ENCODE measurements at places on chromosomes 6 and 20.

GRCh38 chr6:83597051-83597450 is 84.7 kb downstream of the PRSS35 start:
- DNase-seq = no peak

DNA sequence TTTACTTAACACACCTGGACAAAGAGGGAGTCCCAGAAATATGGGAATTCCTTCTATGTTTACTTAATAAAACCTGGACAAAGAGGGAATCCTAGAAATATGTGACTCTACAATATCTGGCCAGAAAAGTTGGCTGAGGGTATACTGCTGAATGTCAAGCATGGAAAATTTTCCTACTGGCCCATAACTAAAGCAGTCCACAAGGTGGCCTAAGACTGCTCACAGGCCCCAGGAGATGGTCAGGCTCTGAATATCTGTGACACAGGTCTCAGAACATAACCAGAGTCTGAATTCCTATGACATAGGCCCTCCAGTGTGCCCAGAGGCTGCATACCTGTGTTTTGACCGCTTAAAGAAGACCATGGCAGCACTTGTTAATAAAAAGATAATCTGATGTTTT is 578.2 kb upstream of the NRSN1 start:
- peak; percentile 75 for DNase-seq

GRCh38 chr6:31752739-31753319 is 9.6 kb upstream of the SAPCD1 start:
- no peak for DNase-seq

- no peak for DNase-seq
Measured at GRCh38 chr6:32659856-32660595, 6.4 kb downstream of the HLA-DQB1 start.

- DNase-seq = no peak
Measured at GRCh38 chr6:45704056-45704800, 311.4 kb downstream of the CLIC5 start.

- peak; percentile 44 for DNase-seq
Measured at GRCh38 chr6:90406142-90406794, 109.6 kb upstream of the BACH2 start.

- no peak for DNase-seq
Measured at GRCh38 chr6:44228433-44228832, 5.0 kb downstream of the SLC29A1 start.

DNA sequence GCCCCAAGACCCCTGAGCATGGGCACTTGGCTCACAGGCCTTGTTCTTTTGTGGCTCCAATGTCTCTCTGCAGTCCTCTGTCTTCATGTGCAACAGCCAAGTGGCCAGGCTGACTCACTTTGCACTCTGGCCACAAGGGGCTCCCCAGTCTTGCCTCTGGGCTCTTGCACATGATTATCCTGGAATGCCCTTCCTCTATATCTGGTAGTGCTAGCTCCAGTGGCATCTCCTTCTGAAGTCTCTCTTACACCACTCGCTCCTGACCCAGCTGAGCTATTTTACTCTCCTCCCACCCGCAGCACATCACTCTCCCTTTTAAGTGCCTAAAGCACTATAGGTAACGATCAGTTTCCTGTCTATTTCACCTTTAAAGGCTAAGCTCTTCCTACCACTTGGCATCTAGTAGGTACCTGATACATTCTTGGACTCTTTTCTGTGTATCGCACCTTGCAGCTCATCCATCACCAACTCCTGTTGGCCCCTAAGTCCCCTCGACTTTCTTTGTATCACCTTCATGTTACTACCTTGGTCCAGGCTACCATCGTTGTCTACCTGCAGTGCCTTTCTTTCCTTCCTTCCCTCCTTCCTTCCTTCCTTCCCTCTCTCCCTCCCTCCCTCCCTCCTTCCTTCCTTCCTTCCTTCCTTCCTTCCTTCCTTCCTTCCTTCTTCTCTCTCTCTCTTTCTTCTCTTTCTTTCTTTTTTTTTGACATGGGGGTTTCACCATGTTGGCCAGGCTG is 211.9 kb upstream of the RNF24 start:
- DNase-seq = peak; percentile 65

DNA sequence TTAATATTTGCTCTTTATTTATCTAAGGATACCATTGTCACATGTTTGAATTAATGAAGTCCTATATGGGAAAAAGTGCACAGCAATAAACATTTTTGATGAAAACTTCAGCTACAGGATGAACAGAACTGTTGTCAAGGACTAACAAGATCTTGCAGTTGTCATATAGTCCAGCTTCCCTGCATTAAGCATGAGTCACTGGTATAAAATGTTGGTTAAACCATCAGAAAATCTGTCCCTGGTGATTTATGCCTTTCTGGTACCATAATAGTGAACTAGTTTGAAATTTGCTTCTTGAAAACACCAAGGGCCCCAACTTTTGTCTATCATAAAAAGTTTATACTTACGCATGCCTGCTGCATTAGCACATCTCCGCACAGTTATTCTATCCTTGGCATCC is 60.4 kb upstream of the RSPO3 start:
- no peak for DNase-seq

- peak; percentile 24 for DNase-seq
Measured at GRCh38 chr6:10831609-10832008, 6.7 kb downstream of the MAK start.

GRCh38 chr6:29986179-29986781 is 43.9 kb downstream of the HLA-A start:
- DNase-seq = no peak

DNA sequence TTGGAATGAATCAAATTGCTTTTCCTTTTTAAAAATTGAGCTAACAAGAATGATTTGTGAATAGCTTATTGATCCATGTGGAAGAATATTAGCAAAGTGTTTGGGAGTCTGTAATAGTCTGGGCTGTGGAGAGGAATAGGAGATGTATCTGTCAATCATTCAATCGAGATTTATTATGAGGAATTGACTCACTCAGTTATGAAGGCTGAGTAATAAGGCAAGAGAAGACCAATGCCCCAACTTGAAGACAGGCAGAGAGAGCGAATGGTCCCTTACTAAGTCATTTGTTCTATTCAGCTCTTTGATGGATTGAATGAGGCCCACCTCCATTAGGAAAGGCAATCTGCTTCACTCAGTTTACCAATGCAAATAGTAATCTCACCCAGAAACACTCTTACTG is 403.0 kb downstream of the CD83 start:
- DNase-seq = no peak

DNA sequence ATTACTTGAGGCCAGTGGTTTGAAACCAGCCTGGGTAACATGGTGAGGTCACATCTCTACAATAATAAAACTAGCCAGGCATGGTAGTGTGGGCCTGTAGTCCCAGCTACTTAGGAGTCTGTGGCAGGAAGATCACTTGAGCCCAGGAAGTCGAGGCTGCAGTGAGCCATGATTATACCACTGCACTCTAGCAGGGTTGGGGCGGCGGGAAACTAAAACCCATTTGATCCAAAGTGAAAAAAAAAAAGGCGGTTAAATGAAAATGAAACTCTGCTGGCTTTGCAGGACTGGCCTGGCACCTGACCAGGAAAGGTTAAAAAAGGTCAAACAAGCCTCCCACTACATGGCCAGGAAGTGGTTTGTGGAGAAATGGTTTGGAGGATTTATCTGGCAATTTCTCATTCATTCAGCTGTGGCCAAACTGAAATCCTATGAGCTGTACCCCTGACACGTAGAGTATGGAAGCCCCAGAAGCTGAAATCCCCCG is 36.6 kb downstream of the MTRES1 start:
- DNase-seq = peak; percentile 95

GRCh38 chr6:56659721-56660380 is 17.2 kb upstream of the DST start:
- no peak for DNase-seq

DNA sequence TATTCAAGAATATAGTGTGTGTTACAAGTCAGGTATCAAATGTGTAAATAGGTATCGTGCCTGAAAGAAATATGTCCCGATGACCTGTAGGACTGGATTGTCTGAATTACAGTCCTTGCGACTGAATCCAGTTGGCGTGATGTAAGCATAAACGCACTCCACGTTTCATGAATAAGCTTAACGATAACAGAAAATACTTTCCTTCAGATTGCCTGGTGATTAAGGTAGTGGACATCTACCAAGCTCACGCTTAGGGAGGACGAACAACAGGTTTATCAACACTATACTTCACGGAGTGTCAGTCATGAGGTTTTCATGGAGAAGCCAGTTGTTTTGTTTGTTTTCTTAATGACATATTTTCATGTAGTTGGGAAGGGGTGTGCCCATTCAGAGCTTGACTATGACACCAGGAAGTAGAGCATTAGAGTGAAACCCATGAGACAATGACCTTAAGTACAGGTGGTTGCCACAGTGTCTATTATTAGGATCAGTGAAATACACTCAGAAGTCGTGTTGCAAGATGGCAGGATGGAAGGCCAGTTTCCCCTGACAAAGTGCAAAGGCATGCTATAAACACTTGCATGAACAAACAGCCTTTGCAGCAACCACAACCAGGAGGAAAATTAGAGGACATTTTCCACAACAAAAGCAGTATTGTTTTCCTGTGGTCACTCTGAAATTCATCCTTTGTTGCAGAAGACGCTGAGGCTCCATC is 305.8 kb upstream of the PRDM1 start:
- DNase-seq = no peak

DNA sequence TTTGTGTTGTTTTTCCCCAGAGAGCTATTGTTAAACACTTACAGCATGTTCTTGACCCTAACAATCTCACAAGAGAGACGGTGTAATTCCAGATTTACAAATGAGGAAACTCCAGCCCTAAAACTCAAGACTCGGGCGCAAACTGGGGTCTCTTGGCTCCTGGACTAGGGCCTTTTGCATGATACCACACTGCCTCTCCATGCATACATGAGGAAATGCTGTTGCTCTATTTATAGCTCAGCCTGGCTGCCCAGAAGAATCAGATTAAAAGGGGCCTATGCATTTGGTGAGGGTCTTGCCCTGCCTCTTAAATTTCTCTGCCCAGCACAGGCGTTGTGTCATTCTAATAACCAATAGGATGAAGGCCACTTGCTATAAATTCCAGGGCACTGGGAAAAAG is 30.5 kb upstream of the SNRPB2 start:
- DNase-seq = peak; percentile 30

All from OCI-M1 (cell line).